ENCODE measurements at places on chromosomes 7 and 10.
A peak's percentile ranks its signal among the peaks of the same experiment; 100 is the strongest.

DNA sequence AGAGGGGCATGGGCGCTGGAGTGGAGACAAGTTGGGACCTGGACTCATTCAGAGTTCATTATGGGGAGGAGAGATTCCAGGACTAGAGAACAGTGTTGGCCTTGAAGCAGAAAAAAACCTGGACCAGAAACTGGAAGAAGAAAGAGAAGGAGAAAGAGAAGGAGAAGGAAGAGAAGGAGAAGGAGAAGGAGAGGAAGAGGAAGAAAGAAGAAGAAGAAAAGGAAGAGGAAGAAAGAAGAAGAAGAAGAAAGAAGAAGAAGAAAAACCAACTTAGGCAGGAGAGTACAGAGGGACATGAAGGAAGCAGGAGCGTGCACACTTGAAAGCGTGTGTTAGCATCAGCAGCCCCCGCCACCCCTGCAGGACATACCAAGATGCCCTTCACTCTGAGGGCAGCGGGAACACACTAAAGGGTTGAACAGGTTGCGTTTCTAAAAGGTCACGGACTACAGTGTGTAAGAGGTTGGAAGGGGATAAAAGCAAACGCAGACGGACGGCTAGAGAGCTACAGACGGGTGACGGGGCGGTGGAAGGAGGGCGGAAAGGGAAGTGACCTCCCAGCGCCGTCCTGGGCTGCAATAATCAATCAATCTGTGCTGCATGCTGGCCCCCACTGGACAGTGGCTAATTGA lies 95.3 kb downstream of the SEC61G start:
- DNase-seq = no peak

- no peak for DNase-seq
These were observed 85.6 kb downstream of the NEUROD6 start for GRCh38 chr7:31254926-31255325.

DNA sequence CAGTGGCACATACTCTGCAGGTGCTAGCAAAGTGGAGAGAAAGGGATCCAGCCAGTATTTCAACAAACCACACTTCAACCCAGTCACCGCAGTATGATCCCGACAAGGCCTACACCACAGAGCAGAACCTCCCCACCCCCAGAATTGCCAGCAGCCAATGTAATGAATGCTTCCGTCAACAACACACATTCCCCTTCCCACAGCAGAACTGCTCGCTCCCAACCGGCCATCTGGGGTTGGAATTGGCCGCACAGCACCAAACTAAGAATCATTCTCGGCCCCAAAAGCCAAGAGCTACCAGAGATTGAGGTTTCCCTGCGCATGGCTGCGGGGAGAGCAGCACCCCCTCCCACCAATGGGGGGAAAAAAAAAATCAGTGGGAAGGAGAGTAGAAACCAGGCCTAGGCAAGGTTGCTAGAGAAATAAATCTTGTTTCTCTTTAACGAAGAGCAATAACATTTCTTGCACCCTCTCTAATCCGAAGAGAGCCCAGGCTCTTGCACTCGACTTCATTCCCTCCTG lies 1.1 kb downstream of the WASL start:
- peak; percentile 26 for DNase-seq

- no peak for DNase-seq
These were observed 2.6 kb downstream of the VWC2 start for GRCh38 chr7:49775949-49776443.

- DNase-seq = no peak
These were observed 254.5 kb downstream of the SORCS3 start for GRCh38 chr10:104895541-104895940.

GRCh38 chr7:76201732-76202665 lies at the start of gene SRRM3:
SRRM3 (plus strand) TSS chr7:76201896; CDS start chr7:76235067, 33,171 bp downstream.
- peak; percentile 81 for DNase-seq

DNA sequence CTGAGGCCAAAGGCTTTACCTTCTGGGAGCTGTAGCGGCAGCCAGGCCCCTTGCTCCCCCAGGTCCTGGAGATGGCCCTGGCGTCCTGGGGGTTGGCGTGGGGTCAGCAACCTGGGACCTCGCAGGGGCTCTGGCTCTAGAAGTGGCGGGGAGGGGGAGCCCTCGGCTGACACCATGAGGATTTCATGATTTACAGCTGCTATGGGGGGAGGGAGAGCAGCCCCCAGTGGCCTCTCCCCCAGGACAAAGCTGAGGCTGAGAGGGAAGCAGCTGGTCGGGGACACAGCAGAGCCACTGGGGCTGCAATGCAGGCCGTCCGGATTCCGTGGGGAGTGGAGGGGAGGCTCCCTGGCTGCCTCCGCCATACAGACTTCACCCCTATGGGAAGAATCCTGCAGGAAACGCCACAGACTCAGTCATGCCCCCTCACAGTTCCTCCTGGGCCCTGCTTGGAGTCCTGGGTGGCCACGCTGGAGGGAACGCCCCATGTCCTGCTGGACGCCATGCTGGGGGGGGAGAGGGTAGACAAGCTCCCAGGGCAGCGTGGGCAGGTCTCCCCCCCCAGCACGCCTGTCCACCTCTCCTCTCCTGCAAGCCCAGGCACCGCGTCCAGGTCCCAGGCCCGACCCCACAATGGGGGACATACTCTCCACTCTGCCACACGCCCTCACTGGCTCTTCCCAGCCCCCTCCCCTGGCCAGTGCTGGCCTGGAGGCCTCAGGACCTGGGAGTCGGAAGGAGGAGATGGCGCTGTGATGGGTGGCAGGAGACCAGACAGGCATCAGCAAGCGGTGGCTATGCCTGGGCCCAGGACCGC lies 243.6 kb downstream of the ELFN1 start:
- no peak for DNase-seq

- DNase-seq = no peak
These were observed 8.7 kb downstream of the GPR146 start for GRCh38 chr7:1053002-1053411.

DNA sequence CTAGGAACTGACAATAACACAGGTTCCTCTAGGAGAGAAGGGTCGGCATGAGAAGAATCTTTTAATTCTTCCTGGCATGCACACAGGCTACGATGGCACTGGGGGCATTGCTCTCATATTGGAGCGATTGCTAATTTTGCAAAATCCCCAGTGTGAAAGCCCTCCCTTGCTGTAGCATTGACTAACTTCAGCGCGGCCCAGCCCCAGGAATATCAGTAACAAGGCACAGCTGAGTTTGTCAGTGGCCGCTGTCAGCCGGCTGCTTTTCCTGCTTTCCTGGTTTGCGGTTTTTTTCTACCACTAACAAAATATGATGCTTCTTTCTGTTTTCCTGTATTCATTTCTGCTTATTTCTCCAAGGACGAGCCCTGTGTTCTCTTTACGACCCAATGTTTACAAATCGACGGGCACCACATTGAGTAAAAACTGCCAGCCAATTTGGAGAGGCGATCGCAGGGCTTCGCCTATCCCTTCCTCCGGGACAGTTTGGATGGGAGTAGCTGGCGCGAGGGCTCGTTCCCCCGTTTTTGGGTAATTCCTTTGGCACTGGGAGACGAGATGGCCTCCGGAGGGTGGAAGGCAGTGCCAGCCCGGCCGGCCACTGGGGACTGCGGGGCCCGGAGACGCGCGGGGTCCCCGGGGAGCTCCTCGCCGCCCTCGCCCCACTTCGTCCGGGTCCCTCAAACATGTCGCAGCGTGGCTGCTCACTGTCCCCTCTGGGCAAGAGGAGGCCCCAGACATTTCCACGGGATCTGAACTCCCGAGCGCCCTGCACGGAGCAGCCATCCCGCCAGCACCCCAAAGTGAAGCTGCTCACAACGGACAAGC lies 967 bp downstream of the ADARB2 start:
- DNase-seq = no peak

DNA sequence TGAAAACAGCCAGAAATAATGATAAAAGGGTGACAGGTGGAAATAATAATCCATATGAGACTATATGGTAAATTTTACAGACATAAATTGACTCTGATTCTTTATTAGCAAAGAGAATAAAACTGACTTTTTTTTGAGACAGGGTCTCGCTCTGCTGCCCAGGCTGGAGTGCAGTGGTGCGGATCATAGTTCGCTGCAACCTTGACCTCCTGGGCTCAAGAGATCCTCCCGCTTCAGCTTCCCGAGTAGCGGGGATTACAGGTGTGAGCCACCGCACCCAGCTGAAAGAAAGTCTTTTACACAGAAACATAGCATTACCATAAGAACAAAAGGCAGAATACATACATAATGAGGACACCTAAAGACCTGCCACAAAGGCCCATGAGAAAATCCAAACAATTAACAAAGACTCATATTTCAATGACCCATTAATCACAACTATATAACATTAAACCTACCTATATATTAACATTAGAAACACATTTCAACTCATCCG lies 51.5 kb upstream of the DIP2C start:
- DNase-seq = no peak

GRCh38 chr7:55193245-55193644 lies 171.9 kb upstream of the LANCL2 start:
- no peak for DNase-seq

DNA sequence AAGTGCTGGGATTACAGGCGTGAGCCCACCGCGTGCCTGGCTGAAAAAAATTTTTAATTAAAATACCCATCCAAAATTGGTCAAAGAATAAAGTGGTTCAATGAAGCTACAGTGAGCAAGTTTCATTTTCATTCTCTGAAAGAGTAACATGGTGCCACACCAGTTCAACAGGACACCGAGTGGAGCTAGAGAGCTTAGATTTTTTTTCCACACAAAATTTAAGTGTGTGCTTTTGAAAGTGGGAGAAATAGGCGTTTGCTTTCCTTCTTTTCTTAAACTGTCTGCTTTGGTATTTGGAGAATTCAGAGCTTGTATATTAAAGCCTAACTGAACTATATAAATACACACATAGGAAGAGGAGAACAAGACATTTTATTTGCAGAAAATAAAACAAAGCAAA lies 43.4 kb downstream of the BPGM start:
- DNase-seq = no peak

- DNase-seq = no peak
These were observed 114.2 kb downstream of the TAF3 start for GRCh38 chr10:7932301-7933036.

GRCh38 chr7:82257118-82257695 lies 186.4 kb downstream of the CACNA2D1 start:
- no peak for DNase-seq

- DNase-seq = no peak
These were observed 159.8 kb downstream of the PIP4K2A start for GRCh38 chr10:22554461-22555182.
